ENCODE measurements at places on chromosomes 13 and 19.

DNA sequence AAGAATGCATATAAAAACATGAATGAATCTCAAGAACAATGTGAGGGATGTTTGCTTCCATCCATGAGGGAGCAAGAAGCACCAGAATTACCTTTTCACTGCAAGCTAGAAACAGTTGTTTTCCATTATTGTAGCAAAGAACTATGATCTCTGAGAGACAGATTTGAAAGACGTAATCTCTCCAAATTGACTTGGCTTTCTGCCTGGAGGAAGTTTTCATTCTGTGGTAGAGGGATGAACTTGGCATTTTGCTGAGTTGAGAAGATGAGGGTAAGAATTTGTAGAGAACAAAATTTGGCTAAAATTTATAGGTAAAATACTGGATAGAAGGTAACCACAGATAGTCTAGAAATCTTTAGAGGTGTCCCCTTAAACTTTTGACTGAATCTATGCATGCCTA, 496.8 kb downstream of the TDRD3 start:
- no peaks in the 10 kb centered on the region for H3K4me1 ChIP-seq
- H3K27ac ChIP-seq: no peak overlapping the region
- H3K4me3 ChIP-seq: no peak overlapping the region
- no peaks in the 10 kb centered on the region for H3K36me3 ChIP-seq
- no peak for DNase-seq

DNA sequence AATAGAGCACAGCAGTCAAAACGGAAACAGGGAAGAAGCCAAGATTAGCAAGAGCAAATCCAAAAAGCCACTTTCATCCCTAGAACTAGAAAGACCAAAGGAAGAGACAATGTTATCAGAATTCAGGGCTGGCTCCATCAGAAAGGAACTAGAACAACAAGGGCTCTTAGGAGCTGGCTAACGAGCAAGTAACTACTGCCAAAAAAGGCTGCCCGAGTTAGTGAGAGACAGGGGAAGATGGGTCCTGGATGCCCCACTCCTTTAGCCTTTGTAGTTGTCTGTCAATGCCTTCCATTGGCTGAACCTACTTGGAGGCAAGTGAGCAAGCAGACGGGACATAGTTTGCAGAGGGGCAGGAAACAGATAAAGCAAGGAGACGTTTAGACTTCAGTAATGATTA, 240.4 kb downstream of the KLF12 start:
- no peaks in the 10 kb centered on the region for H3K27me3 ChIP-seq
- H3K4me1 ChIP-seq: peaks cover 11% of the 10 kb centered on the region
- H3K36me3 ChIP-seq: peaks cover 5% of the 10 kb centered on the region
- DNase-seq: no peak
- H3K27ac ChIP-seq: no peak overlapping the region

GRCh38 chr19:33482476-33482875, 39.1 kb downstream of the PEPD start:
- no peaks in the 10 kb centered on the region for H3K27me3 ChIP-seq
- H3K36me3 ChIP-seq: peaks cover 47% of the 10 kb centered on the region
- no peak for DNase-seq

- peaks cover 73% of the 10 kb centered on the region for H3K36me3 ChIP-seq
- H3K4me1 ChIP-seq: peaks cover 19% of the 10 kb centered on the region
- no peak for DNase-seq
- H3K27ac ChIP-seq: no peak overlapping the region
- no peak overlapping the region for H3K4me3 ChIP-seq
These were observed 8.1 kb downstream of the ZNF749 start for GRCh38 chr19:57443121-57443696.

- no peaks in the 10 kb centered on the region for H3K4me1 ChIP-seq
- H3K36me3 ChIP-seq: no peaks in the 10 kb centered on the region
- H3K27me3 ChIP-seq: peaks cover 5% of the 10 kb centered on the region
- no peak for DNase-seq
These were observed 26.3 kb upstream of the DCLK1 start for GRCh38 chr13:36157480-36157879.
